Stomach (tissue), 19 donors: ENCODE measurements at places on chromosomes 3 and 15. TPM values are rescaled to one million over a fixed set of nuclear protein-coding genes. Genes with fewer than 3 reads are reported as not detected.

LCTL gene
- not detected for polyA plus RNA-seq

LTK gene
- 3.5 TPM for polyA plus RNA-seq

MRPL47 gene
- polyA plus RNA-seq, result 49.6 TPM

RHOA gene
- polyA plus RNA-seq, result 461 TPM

COPB2 gene
- polyA plus RNA-seq, result 23.1 TPM

KNL1 gene
- polyA plus RNA-seq, result 1.8 TPM

REC114 gene
- not detected for polyA plus RNA-seq

GRCh38 chr3:94063496-94064119 lies 747 bp downstream of the NSUN3 start:
- peak; percentile 27 for DNase-seq

GRCh38 chr3:179734497-179735281 lies 81.8 kb downstream of the USP13 start:
- DNase-seq, result no peak

- no peak for DNase-seq
Observed at GRCh38 chr3:64358853-64359252, 133.6 kb upstream of the PRICKLE2 start.

GRCh38 chr3:58487140-58487886 lies 4.6 kb upstream of the KCTD6 start:
- DNase-seq, result no peak

DNA sequence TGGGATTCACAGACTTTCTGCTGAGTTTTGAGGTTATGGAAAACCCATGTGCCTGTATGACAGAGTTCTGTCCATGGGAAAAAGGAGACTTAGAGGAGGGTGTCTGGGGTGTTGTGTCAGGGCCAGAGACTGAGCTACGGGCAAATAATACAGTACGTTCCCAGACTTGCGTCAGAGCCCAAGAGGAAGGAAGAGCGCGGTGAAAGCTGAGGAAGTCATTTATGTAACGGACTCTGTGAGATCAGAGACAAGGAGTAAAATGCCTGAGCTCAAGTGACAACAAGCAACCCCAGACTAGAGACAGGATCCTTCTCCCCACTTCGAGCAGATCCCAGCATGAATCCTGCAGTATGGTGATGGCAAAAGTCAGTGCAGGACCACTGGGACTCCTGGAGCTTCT lies 368.6 kb upstream of the MCTP2 start:
- no peak for DNase-seq

DNA sequence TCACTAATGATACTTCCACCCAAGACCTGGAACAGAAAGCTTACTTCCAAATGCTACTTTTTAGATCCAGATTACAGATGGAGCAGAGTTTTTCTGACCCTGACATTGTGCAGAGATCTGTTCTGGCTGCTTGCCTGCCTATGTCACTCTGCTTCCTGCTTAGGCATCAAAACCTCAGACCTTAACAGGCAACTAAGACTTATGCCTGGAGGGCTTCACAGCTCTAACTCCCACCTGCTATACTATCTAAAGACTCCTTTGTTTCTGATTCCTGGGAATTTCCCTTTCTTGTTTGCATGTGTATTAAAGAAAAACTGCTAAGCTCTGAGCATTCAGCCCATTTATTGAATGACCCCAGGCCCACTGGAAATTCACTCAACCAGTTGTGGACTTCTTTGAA lies 157.4 kb upstream of the NPHP3 start:
- DNase-seq, result no peak

DNA sequence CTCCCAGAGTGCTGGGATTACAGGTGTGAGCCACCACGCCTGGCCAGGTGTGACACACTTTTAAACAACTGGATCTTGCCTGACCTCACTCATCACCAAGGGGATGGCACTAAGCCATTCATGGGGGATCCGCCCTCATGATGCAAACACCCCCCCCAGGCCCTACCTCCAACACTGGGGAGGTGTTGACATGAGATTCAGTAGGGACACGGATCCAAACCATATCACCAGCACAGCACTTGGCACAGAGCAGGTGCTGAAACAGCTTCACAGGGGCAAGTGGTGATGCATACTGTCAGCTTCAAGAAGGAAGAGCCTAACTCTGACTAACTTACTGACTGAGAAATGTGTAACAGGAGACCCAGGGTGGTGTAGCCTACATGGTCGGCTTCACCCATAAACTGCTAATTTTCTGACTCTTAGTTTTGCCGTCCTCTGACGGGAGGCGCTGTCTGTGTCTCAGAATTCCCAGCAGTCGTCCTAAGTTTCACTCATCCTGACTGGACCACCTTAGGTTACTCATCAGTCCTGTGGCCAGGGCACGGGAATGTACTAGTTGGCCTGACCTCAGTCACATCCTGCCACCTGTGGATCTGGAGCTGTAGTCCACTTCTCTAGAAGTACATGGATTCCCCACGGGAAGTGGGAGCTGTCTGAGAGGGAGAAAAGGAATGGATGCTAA lies 81.9 kb upstream of the PLXNA1 start:
- DNase-seq, result no peak

- no peak for DNase-seq
Observed at GRCh38 chr3:30804984-30805383, 89.5 kb downstream of the GADL1 start.

GRCh38 chr15:23422946-23423708 lies 23.9 kb downstream of the GOLGA6L2 start:
- DNase-seq, result no peak

- no peak for DNase-seq
Observed at GRCh38 chr15:92383519-92384324, 10.0 kb upstream of the ST8SIA2 start.

DNA sequence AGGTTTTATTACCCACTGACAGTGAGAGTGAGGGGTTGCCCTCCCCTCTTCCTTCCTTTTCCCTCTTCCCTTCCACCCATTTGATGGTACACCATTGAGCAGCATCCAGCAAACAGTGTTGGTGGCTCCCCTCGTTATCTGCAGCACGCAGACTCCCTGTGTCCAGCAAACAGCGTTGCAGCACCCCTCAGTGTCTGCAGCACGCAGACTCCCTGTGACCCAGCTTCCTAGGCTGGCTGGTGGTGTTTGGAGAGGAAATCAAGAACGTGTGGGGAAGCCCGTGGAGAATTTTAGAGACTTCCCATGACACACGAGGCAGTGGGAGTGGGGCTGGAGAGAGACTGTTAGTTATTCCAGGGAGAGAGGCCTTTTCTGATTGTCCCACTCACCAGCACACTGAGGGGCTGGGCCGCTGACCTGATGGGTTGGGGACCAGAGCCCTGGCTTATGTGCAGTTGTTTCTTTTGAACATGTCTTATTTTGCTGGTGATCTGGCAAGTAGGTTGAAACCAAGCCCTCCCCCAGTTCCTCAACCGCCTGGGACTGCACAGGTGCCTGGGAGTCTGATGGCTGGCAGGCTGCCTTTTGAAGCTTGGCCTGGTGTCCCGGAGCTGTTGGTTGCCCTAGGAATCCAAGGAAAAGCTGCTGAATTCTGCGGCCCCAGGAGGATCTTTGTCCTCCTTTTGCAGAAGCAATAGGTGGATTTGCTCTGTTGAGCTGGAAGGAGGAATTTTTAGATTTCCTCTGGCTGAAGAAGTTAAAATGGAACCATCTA lies 19.0 kb downstream of the APBA2 start:
- no peak for DNase-seq

GRCh38 chr3:137769322-137770065 lies 5.4 kb downstream of the SOX14 start:
- no peak for DNase-seq

DNA sequence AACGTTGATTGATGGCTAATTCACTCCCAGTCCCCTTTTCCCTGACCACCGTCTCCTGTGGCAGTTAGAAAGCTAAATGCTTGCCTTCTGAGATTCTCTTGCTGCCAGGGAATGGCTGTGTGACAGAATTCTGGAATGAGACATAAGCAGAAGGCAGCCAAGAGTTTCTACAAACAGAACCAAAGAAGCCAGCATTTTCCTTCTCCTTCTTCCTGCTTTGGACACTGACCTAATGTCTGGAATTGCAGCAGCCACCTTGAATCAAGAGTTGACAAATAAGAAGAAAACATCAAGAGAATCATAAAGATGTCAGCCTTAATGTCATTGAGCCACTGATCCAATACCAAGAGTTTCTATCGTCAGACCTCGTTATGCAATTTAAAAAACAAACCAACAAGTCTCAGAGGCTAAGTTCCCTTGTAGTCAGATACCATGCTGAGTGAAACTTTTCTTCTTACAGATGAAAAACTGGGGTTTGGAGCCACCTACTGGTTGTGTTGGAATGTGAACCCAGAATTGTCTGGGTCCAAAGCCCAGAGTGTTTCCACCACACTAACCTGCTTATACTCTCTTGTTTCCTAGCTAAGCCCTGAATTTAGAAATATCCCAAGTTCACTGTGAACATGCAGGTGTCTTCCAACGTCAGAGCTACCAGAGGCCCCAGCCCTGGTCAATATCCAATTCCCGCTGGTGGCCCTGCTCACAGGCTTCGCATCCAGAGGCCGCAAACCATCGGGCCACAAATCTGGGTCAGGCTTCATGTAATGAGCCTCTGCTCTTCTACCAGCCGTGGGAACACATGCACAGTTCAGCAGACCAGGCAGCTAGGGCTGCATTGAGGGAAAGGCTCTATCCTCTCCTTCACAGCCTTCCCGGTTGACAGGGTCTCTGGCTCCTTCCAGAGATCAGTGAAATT lies 42.5 kb downstream of the MCF2L2 start:
- DNase-seq, result peak; percentile 64

DNA sequence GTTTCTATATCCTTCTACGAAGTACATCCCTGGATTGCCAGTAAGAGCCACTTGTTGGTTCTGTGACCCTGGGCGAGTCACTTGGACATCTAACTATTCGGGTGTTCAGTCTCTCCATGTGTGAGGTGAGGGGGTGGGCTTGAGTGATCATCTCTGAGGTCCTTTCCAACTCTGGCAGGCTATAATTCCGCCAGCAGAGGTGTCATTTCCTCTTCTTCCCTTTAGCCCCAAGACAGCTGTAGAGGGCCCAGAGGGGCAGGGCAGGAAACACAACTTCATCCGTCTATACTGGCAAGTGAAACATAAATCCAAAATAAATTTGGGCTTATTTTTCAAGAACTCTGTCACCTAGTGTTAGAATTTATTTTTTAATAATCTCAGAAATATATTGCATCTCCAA lies 38.1 kb downstream of the C2CD4A start:
- DNase-seq, result no peak

GRCh38 chr15:79261836-79262235 lies 20.7 kb upstream of the ANKRD34C start:
- DNase-seq, result no peak

GRCh38 chr15:90190606-90191343 lies 10.4 kb upstream of the SEMA4B start:
- DNase-seq, result peak; percentile 80

GRCh38 chr15:74907163-74907870 lies 666 bp upstream of the FAM219B start:
- no peak for DNase-seq

DNA sequence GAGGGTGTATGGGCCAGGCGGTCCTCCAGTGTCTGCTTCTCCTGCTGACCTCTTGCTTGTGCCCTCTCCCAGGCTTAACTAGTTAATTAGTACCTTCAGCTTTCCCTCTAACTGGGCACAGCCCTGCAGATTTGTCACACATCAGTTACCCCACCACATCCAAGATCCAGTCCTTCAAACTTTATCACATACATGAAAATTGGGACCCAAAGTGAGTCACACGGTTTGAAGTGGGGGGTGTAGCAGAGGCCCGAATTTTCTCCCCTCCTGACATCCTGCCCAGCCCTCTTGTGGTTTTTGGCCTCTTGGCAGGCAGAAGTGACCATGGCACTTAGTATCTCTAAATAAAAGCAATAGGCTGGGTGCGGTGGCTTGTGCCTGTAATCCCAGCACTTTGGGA lies 3.9 kb downstream of the MAPKAPK3 start:
- no peak for DNase-seq

DNA sequence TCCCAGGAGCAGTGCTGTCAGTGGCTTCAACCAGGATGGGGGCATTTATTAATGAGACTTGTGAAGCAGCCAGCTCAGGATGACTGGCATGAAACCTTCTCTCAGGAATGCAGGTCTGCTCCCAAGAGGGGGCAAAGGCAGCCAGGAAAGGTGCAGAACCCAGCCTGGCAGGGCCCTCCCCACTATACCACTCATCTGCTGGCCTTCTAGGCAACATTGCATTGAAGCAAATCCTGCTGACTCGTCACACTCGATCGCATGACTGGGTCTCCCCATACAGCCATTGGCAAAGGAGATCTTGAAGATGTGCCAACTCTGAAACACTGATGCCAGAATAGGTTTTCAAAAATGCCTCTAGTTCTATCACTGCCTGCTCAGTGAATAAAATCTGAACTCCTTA lies 65.7 kb upstream of the CMTM7 start:
- no peak for DNase-seq

- no peak for DNase-seq
Observed at GRCh38 chr3:126550488-126551051, 8.2 kb downstream of the C3orf22 start.

DNA sequence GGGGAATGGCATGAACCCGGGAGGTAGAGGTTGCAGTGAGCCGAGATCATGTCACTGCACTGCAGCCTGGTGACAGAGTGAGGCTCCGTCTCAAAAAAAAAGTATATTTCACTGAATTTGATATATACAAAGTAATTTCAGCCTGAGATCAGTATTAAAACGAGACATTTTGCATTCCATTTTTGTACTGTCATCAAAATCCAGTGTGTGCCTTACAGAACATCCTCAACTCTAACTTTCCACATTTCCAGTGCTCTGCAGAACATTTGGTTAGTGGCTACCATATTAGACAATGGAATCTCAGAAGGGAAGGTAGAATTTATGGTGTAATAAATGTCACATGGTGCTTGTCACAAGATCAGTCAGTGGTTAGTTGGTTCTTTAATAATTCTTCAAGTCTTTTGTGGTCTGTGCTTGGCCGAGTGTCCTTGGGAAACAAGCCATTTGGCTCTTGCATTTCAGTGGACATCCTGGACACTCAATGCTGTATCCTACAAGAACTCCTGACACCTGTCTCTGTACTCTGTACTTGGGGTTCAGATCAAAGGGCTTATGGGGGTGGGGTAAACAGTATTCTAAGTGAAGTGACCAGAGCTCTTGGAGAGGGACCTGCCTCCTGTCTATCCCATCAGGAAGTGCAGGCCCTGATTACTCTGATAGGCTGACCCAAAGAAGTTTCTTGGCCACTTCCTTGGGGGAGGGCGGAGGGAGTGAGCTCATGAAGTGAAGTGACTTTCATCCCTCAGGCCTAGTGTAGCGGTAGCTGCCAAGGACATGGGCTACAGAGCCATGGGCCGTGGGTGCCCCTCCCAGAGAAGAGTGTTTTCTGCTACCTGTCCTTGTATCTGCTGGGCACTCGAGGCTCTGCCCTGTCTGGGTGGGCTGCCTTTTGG lies 3.7 kb downstream of the ACVR2B start:
- no peak for DNase-seq

DNA sequence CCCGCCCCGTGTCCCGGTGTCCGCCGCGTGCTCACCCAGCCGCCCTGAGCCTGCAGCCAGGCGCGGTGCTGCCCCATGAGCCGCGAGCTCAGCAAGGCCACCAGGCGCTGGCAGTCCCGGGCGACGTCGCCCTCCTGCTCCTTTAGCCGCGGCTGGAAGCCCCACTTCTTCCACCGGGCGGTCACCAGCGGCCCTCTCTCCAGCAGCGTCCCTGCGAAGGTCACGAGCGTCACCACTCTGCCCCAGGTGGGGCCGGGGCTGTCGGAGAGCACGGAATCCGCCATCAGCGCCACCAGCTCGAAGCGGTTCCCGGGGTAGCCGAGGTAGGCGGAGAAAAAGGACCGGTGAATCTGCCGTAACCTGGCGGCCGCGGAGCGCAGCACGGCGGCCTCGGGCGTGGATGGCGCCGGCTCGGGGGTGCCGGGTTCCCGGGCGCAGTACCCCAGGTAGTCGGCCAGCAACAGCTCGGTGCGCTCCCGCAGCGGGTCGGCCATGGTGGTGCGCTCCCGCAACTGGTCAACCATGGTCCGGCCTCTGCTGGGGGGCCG lies 298 bp downstream of the BCL2L10 start:
- DNase-seq, result peak; percentile 52
